ENCODE measurements at places on chromosomes 4 and X. TPM values are rescaled to one million over a fixed set of nuclear protein-coding genes. Genes with fewer than 3 reads are reported as not detected.

Gene HTN1
- total RNA-seq = not detected

GRCh38 chr4:115969756-115970155 lies 856.3 kb upstream of the NDST4 start:
- no peak for DNase-seq

Gene SNX25
- total RNA-seq = 15.5 TPM

DNA sequence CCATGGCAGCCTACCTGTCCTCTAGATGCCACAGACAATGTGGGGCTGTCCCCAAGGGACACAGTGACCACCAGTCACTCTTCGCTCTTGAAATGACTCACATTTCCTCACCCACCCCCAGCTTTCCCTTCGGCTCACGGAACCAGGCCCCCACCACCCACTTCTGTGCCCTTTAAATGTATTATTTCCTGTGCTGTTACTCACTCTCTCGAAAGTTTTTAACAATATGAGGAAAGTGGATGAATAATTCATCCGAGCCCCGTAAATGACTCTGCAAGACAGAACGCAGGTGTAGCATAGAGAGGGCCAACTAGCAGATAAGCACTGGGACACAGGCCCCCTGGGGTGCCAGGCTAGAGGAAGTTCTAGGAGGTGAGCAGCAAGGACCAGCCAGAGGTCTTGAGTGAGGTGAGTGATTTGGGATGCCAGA lies 179.5 kb upstream of the TBL1X start:
- no peak for DNase-seq

GRCh38 chr4:58514299-58514698 lies 1404.1 kb upstream of the IGFBP7 start:
- DNase-seq = no peak

DNA sequence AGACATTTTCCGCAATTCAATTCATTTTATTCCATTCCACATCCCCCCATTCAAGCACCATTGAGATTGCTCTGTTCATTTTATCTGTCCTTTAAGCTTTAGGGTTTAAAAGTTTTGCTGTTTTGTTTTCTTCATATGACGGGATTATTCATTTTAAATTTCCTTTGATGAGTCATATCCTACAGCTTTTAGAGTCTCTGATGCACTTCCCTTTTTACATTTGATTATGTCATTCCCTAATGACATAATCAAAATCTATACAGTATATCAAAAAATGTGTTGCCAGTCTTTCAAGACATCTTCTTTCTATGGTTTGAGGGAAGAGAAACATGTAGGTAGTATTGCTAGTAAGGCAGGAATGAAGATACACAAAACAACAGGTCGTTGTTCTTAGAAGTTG lies 456.3 kb downstream of the PDGFC start:
- no peak for DNase-seq

GRCh38 chr4:5033281-5033841 lies 14.1 kb upstream of the CYTL1 start:
- DNase-seq = no peak

DNA sequence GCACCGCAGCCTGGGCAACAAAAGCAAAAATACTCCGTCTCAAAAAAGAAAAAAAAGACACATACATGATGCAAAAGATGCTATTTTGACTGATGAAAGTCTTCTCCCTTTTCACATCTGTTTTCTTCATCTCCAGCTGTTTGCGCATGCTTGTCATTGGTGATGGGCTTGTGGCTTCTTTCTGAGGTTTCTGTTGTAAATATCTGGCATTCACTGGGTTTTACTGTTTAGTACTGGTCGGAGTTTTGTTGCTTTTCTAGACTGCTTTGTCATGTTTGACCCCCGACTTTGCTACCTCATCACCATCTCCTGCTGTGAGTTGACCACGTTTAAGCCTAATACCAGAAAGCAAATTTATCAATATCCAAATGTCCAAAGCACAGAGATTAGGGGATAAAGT lies 34.4 kb downstream of the PTCHD1 start:
- DNase-seq = no peak

- DNase-seq = no peak
Measured at GRCh38 chr4:88900432-88900831, 156.6 kb downstream of the FAM13A start.

DNA sequence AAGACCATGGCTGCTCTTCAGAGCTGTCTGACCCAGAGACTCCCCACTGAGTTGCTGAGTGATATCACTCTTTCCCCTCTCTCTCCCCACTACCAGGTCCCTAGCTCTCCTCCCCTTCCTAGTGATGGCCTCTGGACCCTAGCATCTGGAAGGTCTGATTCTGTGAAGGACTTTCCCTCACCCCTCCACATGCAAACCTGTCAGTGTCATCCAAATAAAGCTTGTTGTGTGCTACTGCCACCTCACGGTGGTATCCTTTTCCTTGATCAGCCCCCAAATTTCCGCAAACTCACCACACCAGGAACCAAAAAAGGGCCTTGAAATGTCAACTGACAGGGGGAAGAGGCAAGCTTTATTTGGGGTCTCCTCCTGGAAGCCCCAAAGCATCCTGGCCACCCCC lies 500.2 kb downstream of the IDS start:
- no peak for DNase-seq

GRCh38 chr4:108081256-108081655 lies 87.5 kb downstream of the LEF1 start:
- DNase-seq = no peak

DNA sequence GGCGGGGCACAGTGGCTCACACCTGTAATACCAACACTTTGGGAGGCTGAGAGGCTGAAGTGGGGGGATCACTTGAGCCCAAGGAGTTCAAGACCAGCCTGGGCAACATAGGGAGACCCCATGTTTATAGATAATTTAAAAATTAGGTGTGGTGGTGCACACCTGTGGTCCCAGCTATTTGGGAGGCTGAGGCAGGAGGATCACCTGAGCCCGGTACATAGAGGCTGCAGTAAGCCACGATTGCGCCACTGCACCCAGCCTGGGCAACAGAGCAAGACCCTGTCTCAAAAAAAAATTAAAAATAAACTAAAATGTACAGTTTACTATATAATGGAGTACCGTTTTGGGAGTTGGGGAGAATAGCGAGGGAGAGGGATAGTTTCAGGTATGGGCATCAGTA lies 4.2 kb downstream of the STAG2 start:
- DNase-seq = no peak

- DNase-seq = no peak
Measured at GRCh38 chr4:151260526-151260925, 16.4 kb upstream of the PRSS48 start.

GRCh38 chr4:19375136-19375804 lies 876.4 kb upstream of the SLIT2 start:
- DNase-seq = no peak

GRCh38 chr4:187387739-187388138 lies 607.8 kb upstream of the ZFP42 start:
- DNase-seq = no peak

- no peak for DNase-seq
Measured at GRCh38 chr4:114729068-114729738, 130.6 kb downstream of the UGT8 start.

DNA sequence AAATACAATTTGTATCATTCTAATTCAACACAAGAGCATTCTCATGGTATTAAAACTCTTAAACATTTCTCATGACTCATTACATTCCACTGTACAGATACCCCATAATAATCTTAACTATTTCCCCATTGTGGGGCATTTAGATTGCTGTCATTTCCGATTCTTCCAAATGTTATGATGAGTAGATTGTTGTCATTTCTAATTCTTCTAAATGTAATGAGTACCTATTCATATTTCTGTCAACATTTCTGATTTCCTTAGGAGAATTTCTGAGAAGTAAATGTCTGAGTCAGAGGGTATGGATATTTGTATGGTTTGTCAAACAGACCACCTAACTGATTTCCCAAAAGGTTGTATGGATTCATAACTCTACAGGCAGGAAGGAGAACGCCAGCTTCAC lies 8.3 kb downstream of the S100G start:
- DNase-seq = no peak

Gene PPP3CA
- total RNA-seq = 50.2 TPM

- no peak for DNase-seq
Measured at GRCh38 chrX:6257025-6257424, 28.4 kb upstream of the NLGN4X start.

Gene DAPP1
- 4.9 TPM for total RNA-seq

Gene PDCL2
- not detected for total RNA-seq

DNA sequence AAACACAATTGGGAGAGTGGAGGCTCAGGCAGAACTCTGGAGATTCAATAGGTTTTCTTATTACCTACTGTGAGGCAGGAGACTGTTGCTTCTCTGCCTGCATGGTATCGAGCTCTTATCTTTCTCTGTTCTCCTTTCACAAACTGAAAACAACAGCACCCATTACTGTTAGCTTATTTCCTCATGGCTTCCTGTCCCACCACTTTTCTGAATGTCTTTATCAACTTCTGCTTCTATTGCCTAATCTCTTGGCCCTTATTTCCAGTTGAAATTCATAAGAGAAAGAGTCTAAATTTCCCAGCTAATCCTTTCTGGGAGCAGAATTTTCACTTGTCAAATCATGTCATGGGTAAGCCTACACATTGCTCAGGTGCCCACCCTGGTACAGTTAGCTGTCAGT lies 46.8 kb upstream of the NDST3 start:
- no peak for DNase-seq

GRCh38 chr4:147015491-147015890 lies 69.8 kb upstream of the TTC29 start:
- no peak for DNase-seq

DNA sequence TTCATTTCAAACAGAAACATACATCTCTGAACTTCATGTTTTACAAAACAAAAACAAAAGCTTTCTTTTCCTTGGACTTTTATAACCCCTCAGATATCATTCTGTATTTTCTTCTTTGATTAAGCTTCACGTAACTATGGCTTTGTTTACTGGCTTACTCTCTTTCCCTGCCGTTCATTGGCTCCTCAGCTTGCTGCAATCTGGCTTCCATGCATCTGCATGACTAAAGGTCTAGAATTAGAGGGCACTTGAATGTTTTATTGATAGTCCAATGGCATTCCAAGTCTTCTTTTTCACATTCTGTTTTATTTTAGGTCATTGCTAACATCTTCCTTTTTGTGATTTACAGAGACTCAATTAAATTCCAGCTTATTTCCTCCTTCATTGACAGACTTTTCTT lies 487.6 kb downstream of the GRXCR1 start:
- DNase-seq = no peak

GRCh38 chrX:150438165-150438564 lies 75.0 kb downstream of the MAMLD1 start:
- DNase-seq = no peak

DNA sequence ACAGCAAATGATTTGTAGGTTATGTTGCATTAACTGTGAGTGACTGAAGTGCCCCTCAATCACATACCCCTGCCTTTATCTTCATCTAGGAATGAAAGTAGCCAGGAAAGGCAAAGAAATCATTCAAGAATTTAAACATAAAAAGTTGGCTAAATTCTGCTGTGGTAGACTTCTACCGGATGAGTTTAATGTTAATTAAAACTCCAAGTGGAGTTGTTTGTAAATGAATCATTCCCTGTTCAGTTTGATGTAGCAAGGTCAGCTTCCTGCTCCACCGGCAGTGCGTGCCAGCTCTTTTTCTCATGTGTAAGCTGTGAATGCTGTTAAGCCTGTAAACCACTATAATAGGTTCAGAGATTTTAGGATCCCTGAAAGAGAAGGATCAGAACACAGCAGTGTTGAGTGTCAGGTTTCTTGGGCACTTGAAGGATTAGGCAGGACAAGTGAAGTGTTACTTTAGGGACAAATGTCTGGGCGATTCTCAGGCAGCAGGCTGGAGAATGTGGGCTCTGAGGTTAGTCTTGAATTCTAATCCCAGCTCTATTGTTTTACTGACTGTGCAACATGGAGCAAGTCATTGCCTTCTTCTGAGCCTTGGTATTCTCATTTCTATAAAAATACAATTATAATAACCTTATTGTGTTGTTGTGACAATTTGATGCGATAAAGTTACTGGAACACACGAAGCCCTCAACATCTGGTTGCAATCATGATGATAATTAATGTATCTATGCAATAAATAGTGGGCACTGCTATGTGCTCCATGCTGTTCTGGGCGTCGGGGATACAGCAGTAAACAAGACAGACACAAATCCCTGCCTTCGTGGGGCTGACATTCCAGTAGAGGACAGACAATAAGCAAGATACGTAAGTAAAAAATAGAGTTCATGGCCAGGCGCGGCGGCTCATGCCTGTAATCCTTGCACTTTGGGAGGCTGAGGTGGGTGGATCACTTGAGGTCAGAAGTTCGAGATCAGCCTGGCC lies 112.0 kb downstream of the SHROOM3 start:
- no peak for DNase-seq

DNA sequence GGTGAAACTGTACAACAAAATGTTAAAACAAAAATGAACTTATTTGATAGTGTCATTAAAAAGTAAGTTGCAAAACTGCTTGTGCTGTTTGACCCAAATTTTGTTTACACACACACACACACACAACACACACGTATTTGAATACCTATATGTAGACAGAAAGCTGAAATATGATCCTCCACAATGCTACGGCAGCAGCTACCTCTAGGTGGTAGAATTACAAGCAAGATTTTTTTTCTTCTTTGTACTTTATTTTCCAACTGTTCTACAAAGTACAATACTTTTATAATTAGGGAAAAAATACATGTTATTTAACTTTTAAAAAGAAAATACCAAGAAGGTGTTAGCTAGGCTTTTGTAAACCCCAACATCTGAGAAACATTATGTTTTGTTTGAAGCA lies 1.2 kb downstream of the CYTL1 start:
- no peak for DNase-seq

Gene SSX2B
- total RNA-seq = not detected

- no peak for DNase-seq
Measured at GRCh38 chrX:101079736-101080270, 1.1 kb downstream of the TMEM35A start.

DNA sequence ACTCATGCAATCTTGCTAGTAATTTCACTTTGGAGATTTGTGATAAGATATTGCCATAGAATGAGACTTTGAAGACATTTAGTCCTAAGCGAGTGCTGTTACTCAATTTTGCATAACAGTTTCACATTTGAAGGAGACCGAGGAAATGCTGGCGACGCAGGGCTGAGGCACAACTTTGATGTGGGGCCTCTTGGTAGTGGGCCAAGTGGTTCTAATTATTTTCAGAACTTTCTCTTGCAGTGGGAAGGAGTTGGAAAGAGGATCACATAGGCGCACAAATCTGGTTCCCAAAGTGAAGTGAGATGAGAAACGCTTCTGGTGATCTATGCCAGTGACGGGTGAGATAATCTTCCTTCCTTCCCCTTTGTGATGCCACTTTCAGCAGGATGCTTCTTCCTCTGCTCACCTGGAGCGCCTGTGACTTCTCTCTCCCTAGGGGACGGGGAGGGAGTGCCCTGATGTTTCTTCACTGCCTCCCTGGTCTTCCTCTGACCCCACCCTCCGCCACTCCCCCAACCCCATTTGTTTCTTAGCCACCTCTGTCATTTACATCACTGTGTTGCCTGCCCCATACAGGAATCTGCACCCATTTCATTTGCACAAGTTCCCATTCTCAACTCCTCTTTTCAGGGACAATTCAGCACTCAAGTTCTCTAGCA lies 138.9 kb upstream of the MID1 start:
- DNase-seq = no peak

- DNase-seq = no peak
Measured at GRCh38 chr4:76430519-76431388, 4.3 kb upstream of the SHROOM3 start.
